ENCODE measurements at places on chromosomes 3 and 15.

GRCh38 chr3:21991061-21991460 is 240.1 kb upstream of the ZNF385D start:
- no peak for DNase-seq

DNA sequence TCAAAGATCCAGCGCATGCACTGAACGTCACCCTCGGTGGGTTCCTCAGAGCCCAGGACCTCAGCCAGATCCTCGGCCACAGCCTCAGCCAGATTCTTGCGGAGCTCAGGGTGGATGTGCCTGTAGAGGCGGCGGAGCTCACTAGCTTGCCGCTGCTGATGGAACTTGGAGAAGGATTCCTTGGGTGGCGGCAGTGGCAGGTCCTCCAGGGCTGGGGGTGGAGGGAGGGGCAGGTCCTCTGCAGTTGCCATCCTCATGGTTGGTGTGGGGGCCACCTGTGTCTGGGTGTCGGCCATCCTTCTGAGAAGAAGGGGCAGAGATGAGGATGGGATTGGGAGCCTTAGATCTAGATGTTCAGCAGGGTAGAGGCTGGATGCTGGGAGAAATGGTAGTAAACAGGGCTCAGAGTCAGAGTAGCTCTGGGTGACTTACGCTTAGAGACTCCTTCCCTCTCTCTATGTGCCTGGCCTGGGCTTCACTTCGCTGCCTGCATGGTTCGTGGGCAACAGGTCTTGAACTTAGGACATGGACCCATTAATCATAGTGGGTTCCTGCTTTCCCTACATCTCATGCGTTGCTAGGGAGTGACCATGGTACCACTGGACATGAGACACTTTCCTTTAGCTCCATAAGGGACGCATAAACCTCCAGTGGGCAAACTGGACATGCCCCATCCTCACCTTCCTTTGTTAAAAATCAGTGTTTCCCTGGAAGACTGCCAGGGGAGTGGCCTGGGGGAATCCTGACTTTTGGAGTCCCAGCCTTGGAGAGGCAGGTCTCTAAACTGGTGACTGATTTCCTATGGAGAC is 3.0 kb downstream of the XIRP1 start:
- DNase-seq, result no peak

GRCh38 chr3:169390271-169390670 is 273.2 kb downstream of the MECOM start:
- no peak for DNase-seq

- DNase-seq, result no peak
Measured at GRCh38 chr3:153245661-153246060, 83.6 kb downstream of the RAP2B start.

DNA sequence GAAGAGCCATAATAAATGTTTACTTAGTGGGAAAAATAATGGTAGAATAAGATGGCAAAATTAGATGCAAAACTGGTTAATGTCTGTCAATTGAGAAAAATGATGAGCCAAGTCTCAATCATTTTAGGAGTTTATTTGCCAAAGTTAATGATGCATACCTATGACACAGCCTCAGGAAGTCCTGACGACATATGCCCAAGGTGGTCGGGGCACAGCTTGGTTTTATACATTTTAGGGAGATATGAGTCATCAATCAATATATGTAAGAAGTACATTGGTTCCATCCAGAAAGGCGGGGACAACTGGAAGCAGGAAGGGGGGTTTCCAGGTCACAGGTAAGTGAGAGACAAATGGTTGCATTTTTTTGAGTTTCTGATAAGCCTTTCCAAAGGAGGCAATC is 31.5 kb downstream of the CLEC3B start:
- no peak for DNase-seq

Measured in stimulated activated CD4-positive, alpha-beta T cell treated with anti-CD3 and anti-CD28 coated beads, TNF-alpha, amount 100 ng/mL, for 4 hours (primary cell).